ENCODE measurements at places on chromosomes 11 and 22. TPM values are rescaled to one million over a fixed set of nuclear protein-coding genes. Genes with fewer than 3 reads are reported as not detected.
A peak's percentile ranks its signal among the peaks of the same experiment; 100 is the strongest.

ALDH3B1 gene
- 9.4 TPM for total RNA-seq

MEI1 gene
- 1.2 TPM for total RNA-seq

DNA sequence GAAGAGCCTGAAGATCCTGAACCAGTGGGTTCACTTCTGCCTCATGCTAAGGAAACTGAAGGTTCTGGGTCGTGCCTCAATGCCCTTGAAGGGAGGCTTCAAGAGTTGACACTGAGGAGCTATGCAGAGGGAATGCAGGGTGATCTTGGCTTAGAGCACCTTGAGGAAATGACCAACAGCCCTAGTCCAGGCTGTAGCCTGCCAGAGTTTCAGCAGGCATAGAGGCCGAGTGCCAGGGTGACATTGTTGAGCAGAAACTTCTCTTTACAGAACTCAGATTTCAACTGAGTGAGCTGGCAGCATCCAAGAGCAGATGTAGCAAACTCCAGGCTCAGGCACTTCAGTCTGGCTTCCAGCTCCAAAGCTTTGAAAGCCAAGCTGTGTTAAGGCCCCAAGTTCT is 23.1 kb upstream of the CAPRIN1 start:
- DNase-seq, result no peak
- no peaks in the 10 kb centered on the region for H3K27me3 ChIP-seq

FXYD6 gene
- total RNA-seq, result 286 TPM

INPP5J gene
- total RNA-seq, result 1.1 TPM

C11orf91 gene
- total RNA-seq, result not detected

- H3K4me1 ChIP-seq, result no peaks in the 10 kb centered on the region
- no peaks in the 10 kb centered on the region for H3K27me3 ChIP-seq
- H3K36me3 ChIP-seq, result no peaks in the 10 kb centered on the region
- H3K4me3 ChIP-seq, result no peak overlapping the region
- H3K27ac ChIP-seq, result no peak overlapping the region
These were observed 20.9 kb upstream of the SLC25A1 start for GRCh38 chr22:19199479-19199878.

DNA sequence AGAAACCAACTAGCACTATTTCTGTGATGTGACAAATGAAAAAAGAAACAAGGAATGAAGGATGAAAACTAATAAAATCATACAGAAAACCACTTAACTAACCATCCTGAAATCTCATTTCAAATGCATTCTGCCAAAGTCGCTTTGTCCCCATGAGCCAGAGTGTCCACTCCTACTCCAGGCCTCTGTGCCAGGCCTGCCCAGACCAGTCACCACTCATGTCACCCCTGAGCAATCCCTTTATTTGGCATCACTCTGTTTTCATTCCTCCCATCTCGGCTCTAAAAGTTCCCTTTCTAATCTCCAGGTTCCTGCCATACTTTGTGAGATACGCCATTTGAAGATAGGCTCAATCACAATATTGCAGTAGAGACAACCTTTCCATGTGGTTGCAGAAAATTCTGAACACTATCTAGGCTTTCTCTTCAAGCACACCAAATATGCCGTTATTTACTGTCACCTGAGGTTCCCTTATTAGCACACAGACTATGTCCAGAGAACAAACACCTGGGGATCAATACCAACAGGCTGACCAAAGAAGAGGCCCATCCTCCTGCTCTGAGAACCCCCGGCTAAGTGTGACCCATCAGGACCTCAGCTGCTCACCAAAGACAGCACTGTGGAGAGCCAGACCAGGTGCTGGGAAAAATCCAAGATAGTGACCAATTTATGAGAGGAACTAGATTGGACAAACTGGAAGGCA is 202.4 kb downstream of the LARGE1 start:
- H3K27me3 ChIP-seq, result no peaks in the 10 kb centered on the region
- H3K4me3 ChIP-seq, result no peak overlapping the region
- H3K4me1 ChIP-seq, result no peaks in the 10 kb centered on the region
- H3K27ac ChIP-seq, result no peak overlapping the region
- no peak for DNase-seq

DNA sequence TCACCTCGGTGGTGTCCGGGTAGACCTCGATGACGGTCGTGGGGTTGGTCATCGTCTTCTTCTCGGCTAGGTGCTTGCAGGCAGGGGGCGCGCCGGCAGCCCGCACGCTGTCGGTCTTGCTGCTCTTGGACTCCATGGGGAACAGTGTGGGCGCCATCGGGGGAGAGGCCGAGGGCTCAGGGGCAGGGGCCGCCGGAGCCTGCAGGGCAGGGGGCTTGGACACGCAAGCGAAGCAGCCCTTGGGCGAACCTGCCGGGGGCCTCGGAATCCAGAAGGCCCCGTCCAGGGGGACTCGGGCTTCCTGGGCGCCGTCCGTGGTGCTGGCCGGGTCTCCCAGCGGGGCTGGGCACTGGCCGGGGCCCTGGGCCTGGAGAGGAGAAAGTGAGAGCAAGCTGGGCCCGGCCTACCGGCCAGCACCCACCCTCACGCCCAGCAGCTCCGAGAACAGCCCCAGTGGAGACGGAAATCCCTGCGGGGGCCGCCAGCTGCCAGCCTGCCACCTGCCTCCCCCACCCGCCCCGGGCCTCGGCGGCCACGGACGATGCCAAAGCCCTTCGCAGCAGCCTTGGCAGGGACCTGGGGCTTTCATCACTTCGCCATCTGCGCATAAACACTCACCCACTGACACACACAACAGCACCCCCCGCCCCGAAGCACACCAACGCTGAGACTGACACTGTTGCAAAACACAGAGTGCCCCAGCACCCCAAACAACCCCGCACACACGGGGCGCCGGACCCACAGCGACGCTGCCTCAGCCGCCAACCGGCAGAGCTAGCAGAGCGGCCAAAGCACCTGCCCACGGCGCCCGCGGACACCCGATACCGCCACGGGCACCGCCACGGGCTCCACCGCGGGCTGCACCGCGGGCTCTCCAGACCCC is 2.4 kb downstream of the IFITM10 start:
- H3K27ac ChIP-seq, result no peak overlapping the region
- H3K4me3 ChIP-seq, result no peak overlapping the region
- DNase-seq, result peak; percentile 66
- H3K36me3 ChIP-seq, result peaks cover 6% of the 10 kb centered on the region

DNA sequence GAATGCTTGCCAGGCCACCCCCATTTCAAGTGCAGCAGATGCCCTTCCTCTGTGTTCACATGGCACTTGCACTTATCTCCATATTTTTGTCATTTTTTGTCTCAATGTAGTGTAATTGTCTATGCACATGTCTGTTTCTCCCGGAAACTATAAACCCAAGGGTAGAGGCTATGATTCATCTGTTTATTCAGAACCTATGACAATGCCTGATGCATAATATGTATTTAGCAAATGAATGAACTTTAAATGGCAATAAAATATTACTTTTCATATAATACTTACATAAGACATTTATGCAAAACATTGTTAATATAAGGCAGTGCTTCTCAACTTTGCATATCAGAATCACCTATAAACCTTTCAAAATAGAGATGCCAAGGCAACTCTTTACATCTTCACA is 6.7 kb downstream of the PAK1 start:
- no peak overlapping the region for H3K4me3 ChIP-seq
- no peaks in the 10 kb centered on the region for H3K27me3 ChIP-seq
- no peak for DNase-seq
- no peaks in the 10 kb centered on the region for H3K4me1 ChIP-seq
- H3K36me3 ChIP-seq, result no peaks in the 10 kb centered on the region

GRCh38 chr22:39545386-39546365 is 13.1 kb upstream of the RPS19BP1 start:
- no peaks in the 10 kb centered on the region for H3K36me3 ChIP-seq
- no peaks in the 10 kb centered on the region for H3K4me1 ChIP-seq
- peaks cover 4% of the 10 kb centered on the region for H3K27me3 ChIP-seq
- no peak for DNase-seq

GRCh38 chr11:17593466-17594245 is 46.6 kb downstream of the OTOG start:
- no peak overlapping the region for H3K27ac ChIP-seq
- H3K4me1 ChIP-seq, result no peaks in the 10 kb centered on the region
- no peaks in the 10 kb centered on the region for H3K27me3 ChIP-seq
- H3K4me3 ChIP-seq, result no peak overlapping the region
- H3K36me3 ChIP-seq, result no peaks in the 10 kb centered on the region
- DNase-seq, result peak; percentile 47

OR6M1 gene
- total RNA-seq, result not detected

MN1 gene
- 8.6 TPM for total RNA-seq

TPBGL gene
- total RNA-seq, result 0.68 TPM

DNA sequence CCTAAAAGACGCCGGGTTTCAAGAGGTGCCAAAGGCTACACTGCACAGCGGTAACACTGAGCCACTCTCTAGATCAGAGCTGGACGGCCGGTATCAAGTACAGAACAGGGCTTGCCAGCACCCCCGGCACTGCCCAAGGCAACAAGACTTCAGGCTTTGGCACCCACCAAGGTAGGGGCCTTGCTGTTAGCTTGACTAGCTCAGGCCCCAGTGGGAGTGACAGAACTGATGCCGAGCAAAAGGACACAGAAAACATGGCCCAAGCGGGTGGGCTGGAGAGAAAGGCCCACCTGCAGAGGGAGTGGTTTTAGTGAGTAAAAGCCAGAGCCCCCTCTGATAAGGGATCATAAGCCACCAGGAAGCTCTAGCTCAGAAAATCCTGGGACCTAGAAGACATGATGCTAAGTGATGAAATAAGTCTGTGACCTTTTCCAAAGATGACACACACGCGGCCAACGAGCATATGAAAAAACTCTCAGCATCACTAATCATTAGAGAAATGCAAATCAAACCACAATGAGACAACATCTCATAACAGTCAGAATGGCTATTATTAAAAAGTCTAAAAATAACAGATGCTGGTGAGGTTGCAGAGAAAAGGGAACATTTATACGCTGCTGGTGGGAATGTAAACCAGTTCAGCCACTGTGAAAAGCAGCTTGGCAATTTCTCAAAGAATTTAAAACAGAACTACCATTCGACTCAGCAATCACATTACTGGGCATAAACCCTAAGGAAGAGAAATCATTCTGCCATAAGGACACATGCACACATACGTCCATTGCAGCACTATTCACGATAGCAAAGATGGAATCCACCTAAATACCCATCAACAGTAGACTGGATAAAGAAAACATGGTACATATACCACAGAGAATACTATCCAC is 12.9 kb downstream of the EHD1 start:
- H3K4me3 ChIP-seq, result no peak overlapping the region
- peak overlapping the region; percentile 94 for H3K27ac ChIP-seq
- H3K36me3 ChIP-seq, result no peaks in the 10 kb centered on the region

TEX54 gene
- total RNA-seq, result not detected

OR52B2 gene
- total RNA-seq, result not detected

IFTAP gene
- 51.5 TPM for total RNA-seq

GRCh38 chr11:82771781-82772180 is 38.1 kb upstream of the FAM181B start:
- H3K27ac ChIP-seq, result no peak overlapping the region
- H3K4me3 ChIP-seq, result no peak overlapping the region
- no peaks in the 10 kb centered on the region for H3K27me3 ChIP-seq
- no peaks in the 10 kb centered on the region for H3K36me3 ChIP-seq
- DNase-seq, result no peak
- H3K4me1 ChIP-seq, result no peaks in the 10 kb centered on the region

DNA sequence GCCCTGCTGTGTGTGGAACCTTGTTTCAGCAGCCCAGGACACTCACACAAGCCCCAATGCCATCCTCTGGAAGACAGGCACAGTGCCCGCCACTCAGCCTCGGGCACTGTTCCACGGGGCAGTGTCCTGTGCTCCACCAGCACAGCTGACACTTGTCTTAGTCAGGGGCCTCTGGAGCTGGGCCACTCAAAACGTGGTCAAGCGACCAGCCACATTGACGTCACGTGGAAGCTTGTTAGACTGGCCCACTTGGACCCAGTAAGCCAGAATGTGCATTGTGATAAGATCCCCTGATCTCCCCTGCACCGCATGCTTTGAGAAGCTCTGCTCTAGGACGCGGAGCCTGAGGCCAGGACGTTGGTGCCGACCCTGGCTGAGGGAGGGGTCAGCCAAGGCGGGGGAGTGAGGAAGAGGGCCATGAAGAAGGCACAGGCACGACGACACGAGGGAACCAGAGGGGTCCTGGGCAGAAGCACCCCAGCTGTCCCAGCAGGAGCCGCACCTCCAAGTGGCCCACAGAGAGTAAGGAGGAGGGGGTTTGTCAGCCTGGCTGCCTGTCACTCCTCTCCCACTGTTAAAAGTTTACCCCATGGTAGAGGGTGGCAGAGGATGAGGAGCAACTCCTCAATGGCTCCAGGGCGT is 64.6 kb downstream of the LINC01488 start:
- no peaks in the 10 kb centered on the region for H3K36me3 ChIP-seq
- no peak overlapping the region for H3K4me3 ChIP-seq
- no peaks in the 10 kb centered on the region for H3K27me3 ChIP-seq
- peak; percentile 58 for DNase-seq
- no peak overlapping the region for H3K27ac ChIP-seq

MMP1 gene
- total RNA-seq, result not detected

TALDO1 gene
- total RNA-seq, result 94.6 TPM

C11orf21 gene
- 0.71 TPM for total RNA-seq

FZD4 gene
- 38.2 TPM for total RNA-seq

PNPLA5 gene
- not detected for total RNA-seq

SMTNL1 gene
- total RNA-seq, result not detected
